ENCODE measurements at places on chromosomes 13 and 19.

DNA sequence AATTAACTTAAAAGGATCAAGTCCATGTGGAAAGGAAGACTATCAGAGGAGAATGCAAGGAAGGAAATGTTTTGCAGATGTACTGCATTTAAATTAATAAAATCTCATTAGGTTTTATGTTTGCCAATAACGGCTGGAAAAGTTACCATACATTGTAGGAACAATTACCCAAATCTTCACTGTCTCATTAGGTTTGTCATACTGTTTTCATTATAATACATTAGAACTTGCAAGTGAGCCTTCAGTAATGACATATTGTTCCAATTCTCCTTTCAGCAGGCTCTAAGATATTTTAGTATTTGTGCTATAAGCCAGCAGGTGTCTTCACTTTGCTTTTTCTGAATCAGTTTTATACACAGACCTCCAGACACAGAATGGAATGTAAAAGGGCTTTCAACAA is 661.6 kb upstream of the KLHL1 start:
- DNase-seq = no peak

GRCh38 chr13:109715902-109716301 is 70.5 kb downstream of the IRS2 start:
- peak; percentile 69 for DNase-seq

GRCh38 chr13:32581177-32581786 is 5.0 kb upstream of the PDS5B start:
- no peak for DNase-seq

GRCh38 chr19:43501661-43502418 is 2.7 kb downstream of the PHLDB3 start:
- DNase-seq = peak; percentile 73

DNA sequence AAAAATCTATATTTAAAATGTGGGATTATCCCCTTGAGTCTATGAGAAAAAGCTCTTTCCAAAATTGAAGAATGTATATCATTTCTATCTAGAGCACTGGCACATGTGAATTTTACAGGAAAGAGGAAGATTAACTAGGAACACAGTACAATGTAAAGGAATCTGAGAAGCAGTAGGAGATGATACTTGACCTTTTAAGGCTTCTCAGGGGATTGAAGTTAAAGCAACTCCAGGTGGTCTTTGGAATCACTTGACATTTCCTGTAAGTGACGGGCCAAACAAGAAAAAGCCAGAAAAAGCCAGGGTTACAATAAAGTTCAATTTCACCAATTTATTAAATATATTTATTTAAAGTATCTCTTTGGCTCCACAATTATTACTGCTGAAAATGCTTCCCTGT is 1373.9 kb downstream of the OLFM4 start:
- peak; percentile 29 for DNase-seq

- peak; percentile 51 for DNase-seq
Measured at GRCh38 chr19:34365463-34366401, 736 bp downstream of the GPI start.

DNA sequence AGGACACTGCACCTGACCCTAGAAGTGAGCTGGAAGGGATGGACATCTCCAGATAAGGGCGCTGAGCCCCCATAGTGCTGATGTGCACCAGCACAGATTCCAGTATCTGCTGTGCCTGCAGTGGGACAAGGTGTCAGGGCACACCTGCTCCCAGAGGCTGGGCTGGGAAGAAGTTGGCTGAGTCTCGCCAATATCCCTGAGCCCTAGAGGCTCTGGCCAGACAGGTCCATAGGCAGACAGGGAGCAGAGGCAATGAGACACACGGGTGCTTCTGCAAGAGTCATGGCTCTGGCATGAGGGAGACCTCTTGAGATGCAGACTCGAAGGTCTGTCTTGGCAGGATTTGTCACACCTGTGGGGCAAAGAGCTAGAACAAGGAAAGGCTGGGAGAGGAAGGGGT is 1321.5 kb downstream of the UQCRFS1 start:
- DNase-seq = no peak

- DNase-seq = no peak
Measured at GRCh38 chr19:50962245-50962644, 7.1 kb downstream of the KLK6 start.

GRCh38 chr13:112740502-112741131 is 50.8 kb downstream of the ATP11A start:
- DNase-seq = no peak

DNA sequence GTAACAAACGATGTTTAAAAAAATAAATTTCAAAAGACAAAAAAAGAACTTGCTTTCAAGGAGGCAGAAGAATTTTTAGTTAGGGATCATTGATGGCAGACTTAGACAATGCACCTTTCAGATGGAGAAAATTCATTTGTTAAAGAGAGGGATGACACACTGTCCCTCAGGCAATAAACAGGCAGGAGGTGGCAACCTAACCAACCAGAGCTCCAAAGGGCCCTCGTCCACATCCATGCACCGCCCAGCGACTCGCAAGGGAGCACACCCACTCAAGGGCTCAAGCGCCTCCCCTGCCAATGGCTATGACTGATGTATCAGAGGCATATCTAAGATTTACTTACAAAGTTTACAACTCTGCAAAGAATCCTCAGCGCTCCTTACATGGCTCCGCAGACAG is 81.9 kb downstream of the TUBGCP3 start:
- no peak for DNase-seq

- DNase-seq = no peak
Measured at GRCh38 chr19:4454747-4455718, 2.6 kb downstream of the UBXN6 start.

- DNase-seq = no peak
Measured at GRCh38 chr19:45705115-45705514, 12.6 kb downstream of the QPCTL start.

GRCh38 chr13:36275190-36276002 is 22.2 kb downstream of the CCDC169 start:
- peak; percentile 61 for DNase-seq

DNA sequence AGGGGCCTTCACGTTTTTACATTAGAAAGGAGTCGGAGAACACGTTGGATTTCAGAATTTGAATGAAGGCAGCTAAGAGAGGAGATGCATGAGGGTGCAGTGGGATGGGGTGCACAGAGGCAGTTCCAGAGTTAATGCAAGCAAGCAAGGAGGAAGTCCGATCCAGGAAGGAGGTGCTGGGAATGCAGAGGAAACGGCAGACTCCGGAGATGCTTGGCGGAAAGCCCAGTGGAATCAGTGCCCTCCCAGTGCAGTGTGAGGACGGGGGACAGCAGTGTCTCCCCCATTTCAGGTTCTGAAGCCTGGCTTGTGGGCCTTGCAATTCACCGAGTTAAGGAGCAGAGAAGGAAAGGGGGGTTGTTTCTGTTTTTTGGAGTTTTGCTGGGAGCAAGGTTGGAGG is 100.4 kb downstream of the COL4A2 start:
- no peak for DNase-seq

DNA sequence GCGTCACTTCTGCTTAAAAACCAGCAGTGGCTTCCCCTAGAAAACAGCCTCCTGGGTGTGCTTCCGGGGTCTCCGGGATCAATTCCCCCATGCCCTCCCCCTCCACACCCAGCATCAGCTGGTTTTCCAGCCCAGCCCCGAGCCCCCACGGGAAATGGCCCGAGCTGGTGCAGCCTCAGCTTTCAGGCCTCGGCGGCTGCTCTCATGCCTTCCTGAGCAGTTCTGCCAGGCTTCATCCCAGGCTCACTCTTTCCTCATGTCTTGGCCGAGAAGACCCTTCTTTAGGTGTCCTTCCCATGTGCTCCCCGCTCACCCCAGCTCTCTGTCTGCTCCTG is 103.1 kb upstream of the RNF113B start:
- DNase-seq = no peak

DNA sequence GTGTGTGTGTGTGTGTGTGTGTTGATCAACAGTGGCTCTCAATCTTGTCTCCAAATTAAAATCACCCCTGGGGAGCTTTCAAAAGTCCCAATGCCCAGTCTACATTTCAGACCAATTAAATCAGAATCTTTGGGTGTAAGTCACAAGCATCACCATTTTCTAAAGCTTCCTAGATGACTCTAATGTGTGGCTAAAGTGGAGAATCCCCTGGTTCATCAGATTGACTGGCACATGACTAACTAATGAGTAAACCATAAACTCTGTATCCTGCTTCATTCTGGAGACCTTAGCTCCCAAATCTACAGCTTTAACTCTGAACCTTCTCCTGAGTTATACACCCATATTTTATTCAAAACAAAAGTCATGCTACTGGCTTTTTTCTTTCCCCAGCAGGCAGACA is 131.3 kb downstream of the SUCLA2 start:
- no peak for DNase-seq

- DNase-seq = peak; percentile 36
Measured at GRCh38 chr19:28793391-28794168, 419.4 kb downstream of the UQCRFS1 start.

- DNase-seq = peak; percentile 89
Measured at GRCh38 chr19:35031072-35031881, 1.0 kb downstream of the SCN1B start.

GRCh38 chr13:29760544-29760943 is 89.9 kb downstream of the UBL3 start:
- DNase-seq = no peak

- DNase-seq = no peak
Measured at GRCh38 chr19:4372165-4373012, 28.0 kb downstream of the SH3GL1 start.

GRCh38 chr13:27977476-27978300 is 8.6 kb upstream of the CDX2 start:
- DNase-seq = peak; percentile 86

GRCh38 chr13:40664350-40665125 is 1.9 kb downstream of the FOXO1 start:
- DNase-seq = peak; percentile 79

- DNase-seq = no peak
Measured at GRCh38 chr13:74037762-74038161, 96.4 kb downstream of the KLF12 start.

GRCh38 chr19:19256072-19256969 is 16.8 kb downstream of the TM6SF2 start:
- peak; percentile 73 for DNase-seq

- DNase-seq = no peak
Measured at GRCh38 chr13:39105110-39105509, 66.9 kb downstream of the NHLRC3 start.

DNA sequence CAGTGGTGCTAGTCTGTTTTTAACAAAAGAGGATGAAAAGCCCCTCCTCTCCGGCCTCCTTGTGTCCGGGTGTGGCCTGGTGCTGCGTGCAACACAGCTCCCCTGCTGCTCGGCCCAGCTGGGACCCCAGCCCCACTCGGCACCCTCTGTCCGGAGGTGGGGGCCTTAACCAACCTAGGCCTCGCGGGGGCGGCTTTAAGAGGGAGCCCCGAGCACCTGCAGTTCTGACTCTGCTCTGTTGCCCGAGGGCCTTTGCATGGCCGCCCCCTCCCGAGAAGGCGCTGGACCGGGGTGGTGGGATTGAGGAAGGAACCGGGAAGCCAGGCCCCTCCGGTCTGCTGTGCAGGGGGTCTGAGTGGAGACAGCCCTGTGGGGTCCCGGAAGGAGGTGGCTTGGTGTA is 5.7 kb upstream of the GRIN3B start:
- no peak for DNase-seq

GRCh38 chr19:14748601-14749000 is 29.8 kb downstream of the ADGRE2 start:
- DNase-seq = no peak

DNA sequence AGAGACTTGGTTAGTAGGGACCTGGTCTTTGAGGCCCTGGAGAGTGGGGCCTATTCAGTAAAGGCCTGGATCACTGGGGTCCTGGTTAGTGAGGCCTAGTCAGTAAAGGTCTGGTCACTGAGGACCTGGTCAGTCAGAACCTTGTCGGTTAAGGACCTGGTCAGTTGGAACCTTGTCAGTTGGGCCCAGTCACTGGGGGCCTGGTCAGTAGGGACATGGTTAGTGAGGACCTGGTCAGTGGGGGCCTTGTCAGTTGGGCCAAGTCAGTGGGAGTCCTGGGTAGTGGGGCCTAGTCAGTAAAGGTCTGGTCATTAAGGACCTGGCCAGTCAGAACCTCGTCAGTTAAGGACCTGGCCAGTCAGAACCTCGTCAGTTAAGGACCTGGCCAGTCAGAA is 43.2 kb upstream of the TPM4 start:
- no peak for DNase-seq

GRCh38 chr13:65505941-65506340 is 1724.2 kb downstream of the PCDH9 start:
- DNase-seq = no peak

DNA sequence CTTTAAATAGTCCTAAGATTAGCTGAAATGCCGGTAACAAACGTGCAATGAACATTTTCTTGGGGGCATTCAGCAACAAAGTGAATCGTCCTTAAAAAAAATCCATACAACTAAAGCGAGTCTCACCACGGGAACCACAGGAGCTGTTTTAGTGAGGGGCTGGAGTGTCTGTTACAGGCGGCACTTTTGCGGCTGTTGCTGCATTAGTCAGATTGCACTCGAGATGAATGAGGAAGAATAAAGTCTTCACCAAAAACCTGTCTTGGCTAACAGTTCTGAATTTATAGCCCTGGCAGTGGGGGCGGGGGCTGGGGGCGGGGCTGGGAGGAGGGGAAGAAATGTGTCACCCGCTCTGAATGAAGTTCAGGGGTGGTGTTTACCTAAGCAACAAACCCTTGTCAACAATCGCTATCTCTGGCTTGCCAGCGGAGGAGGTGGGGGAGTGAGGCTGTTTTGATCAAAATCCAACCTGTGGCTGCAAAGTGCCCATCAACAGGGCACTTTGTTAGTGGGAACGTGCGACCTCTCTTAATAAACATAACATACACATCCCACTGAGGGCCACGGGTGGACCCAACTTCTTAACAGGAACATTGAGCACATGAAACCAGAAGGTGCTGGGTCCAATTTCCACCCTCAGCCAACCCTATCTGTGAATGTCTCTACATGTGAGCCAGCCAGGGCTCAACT is 44.5 kb downstream of the RFX2 start:
- peak; percentile 91 for DNase-seq

GRCh38 chr13:32165796-32166195 is 134.2 kb downstream of the FRY start:
- no peak for DNase-seq

GRCh38 chr13:111249637-111250360 is 70.6 kb upstream of the TEX29 start:
- no peak for DNase-seq

- peak; percentile 79 for DNase-seq
Measured at GRCh38 chr19:8028951-8029491, 23.5 kb upstream of the CCL25 start.

DNA sequence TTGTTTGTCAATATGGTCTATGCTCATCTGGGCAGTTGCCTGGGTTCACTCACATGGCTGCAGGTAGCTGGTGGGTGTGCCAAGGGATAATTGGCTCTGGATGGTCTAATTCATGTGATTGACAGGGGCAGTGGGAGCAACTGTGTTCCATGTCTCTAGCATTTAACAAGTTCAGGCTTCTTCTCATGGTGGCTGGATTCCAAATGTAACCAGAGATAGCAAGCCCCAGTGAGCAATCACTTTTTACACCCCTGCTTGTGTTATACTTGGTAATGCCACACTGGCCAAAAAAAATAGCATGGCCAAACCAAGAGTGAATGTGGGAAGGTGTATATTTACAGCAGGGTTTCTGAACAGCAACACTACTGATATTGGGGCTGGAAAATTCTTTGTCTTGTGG is 89.6 kb upstream of the TNFSF11 start:
- no peak for DNase-seq

DNA sequence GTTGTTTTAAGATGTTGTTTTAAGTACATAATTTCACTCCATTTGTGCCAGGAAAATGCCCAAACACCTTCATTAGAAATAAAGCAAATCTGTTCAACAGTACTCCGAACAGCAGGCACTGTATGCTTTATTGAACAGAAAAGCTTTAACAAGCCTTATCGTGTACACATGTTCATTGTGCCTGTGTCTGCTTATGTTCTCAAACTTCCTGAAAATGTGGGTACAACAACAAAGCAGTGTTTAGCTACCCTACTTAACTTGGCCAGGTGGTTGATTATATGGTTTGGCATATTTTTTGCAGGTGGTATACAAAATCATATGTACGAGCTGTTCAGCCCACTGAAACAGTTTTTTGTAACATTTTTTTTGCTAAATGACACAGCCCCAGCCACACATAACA is 718.0 kb downstream of the DACH1 start:
- no peak for DNase-seq
